ENCODE measurements at places on chromosomes 2 and 18. TPM values are rescaled to one million over a fixed set of nuclear protein-coding genes. Genes with fewer than 3 reads are reported as not detected.

Gene MC4R
- not detected for total RNA-seq

Gene DYSF
- 42.8 TPM for total RNA-seq

Gene KCNS3
- total RNA-seq, result 8.9 TPM

Gene EVX2
- total RNA-seq, result not detected

Gene RUFY4
- not detected for total RNA-seq

Gene UGT1A4
- not detected for total RNA-seq

Gene CD28
- not detected for total RNA-seq

Gene SEMA4F
- total RNA-seq, result 11.2 TPM

Gene DSC3
- total RNA-seq, result 3.3 TPM

Gene HOXD1
- total RNA-seq, result 9.8 TPM

Gene CD8B
- total RNA-seq, result 3.8 TPM

Gene TFCP2L1
- total RNA-seq, result 5.9 TPM

Gene DYNAP
- not detected for total RNA-seq

Gene SRD5A2
- 0.17 TPM for total RNA-seq

Gene ANKRD30B
- total RNA-seq, result 0.08 TPM

Gene MARCHF4
- total RNA-seq, result 17.2 TPM

Gene KCNJ13
- total RNA-seq, result not detected

Gene VAMP8
- total RNA-seq, result 42.3 TPM

Gene SLC5A7
- not detected for total RNA-seq

Gene TWIST2
- 4.2 TPM for total RNA-seq

Gene ESPNL
- total RNA-seq, result 3.5 TPM

Gene TRIM54
- total RNA-seq, result 0.27 TPM

Gene DES
- 0.55 TPM for total RNA-seq

Gene CCDC68
- 2.7 TPM for total RNA-seq

Gene PGAP1
- 3.8 TPM for total RNA-seq

Gene LOXHD1
- total RNA-seq, result 0.14 TPM

Gene TXNL1
- total RNA-seq, result 73.7 TPM

Gene DHX57
- total RNA-seq, result 15.1 TPM

Gene THOC1
- total RNA-seq, result 28.2 TPM

Gene HADHA
- total RNA-seq, result 115 TPM
